KBM-7 (cell line): ENCODE measurements at places on chromosomes 4 and X.

GRCh38 chr4:109462297-109462696 lies 28.7 kb downstream of the SEC24B start:
- DNase-seq: peak; percentile 54

DNA sequence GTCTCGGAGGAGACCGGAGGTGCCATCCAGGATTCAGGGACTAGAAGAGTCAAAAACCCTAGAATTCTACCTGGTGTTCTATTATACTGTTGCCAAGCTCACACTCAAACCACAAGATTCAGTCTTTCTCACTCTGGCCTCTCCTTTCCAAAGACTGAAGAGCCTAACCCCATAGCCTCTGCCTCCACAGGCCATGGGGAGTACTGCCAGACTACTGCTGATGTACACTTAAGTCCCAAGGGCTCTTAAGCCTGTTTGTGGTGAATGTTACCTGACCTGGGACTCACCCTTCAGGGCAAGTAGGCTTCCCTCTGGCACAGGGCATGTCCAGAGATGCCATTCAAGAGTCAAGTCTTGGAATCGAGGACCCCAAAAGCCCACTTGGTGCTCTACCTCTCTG lies 58.9 kb upstream of the IRS4 start:
- no peak for DNase-seq

DNA sequence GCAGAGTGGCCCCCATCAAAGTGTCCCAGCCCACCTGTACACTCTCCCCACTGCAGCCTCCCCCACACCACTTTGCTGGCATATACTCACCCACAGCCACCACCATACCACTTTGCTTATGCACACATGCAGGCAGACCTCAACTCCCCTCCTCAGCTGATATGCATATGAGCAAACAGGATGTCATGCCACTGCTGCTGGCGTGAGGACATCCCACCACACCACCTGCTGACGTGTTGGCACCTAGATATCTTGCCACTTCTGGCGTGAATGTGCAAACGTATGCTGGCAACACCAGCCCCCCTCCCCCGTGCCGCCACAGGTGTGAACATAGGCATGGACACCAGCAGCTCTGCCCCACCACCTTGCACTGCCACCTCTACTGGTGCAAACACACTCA lies 22.4 kb upstream of the MAGEA8 start:
- no peak for DNase-seq

DNA sequence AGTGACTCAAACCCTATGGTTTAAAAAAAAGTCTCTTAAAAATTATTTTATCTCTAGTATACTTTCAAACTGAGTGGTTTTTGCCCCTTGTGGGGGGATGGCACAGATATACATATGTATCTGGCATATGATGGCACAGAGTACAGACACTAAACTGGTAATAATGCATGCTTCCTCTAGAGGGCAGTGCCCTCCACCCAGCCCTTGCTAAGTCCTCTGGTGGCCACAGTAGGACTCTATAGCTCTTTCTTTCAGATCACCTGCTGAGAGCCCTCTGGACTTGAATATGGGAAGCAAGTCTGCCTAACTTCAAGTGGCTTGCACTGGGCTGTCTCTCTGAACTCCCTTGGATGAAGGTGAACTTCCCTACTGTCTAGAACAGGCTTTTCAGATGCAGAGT lies 66.3 kb downstream of the TSPAN7 start:
- DNase-seq: peak; percentile 62

- peak; percentile 15 for DNase-seq
Observed at GRCh38 chr4:107153228-107153627, 117.1 kb upstream of the DKK2 start.

GRCh38 chrX:9948406-9948805 lies 18.8 kb upstream of the CLDN34 start:
- DNase-seq: peak; percentile 38

GRCh38 chrX:48864210-48864609 lies 28.8 kb upstream of the PCSK1N start:
- peak; percentile 31 for DNase-seq

GRCh38 chr4:6169239-6169638 lies 31.1 kb downstream of the JAKMIP1 start:
- no peak for DNase-seq

- DNase-seq: no peak
Observed at GRCh38 chr4:616091-616490, 9.3 kb upstream of the PDE6B start.
